Spleen (tissue), 13 donors: ENCODE measurements at places on chromosomes 5 and 9.

DNA sequence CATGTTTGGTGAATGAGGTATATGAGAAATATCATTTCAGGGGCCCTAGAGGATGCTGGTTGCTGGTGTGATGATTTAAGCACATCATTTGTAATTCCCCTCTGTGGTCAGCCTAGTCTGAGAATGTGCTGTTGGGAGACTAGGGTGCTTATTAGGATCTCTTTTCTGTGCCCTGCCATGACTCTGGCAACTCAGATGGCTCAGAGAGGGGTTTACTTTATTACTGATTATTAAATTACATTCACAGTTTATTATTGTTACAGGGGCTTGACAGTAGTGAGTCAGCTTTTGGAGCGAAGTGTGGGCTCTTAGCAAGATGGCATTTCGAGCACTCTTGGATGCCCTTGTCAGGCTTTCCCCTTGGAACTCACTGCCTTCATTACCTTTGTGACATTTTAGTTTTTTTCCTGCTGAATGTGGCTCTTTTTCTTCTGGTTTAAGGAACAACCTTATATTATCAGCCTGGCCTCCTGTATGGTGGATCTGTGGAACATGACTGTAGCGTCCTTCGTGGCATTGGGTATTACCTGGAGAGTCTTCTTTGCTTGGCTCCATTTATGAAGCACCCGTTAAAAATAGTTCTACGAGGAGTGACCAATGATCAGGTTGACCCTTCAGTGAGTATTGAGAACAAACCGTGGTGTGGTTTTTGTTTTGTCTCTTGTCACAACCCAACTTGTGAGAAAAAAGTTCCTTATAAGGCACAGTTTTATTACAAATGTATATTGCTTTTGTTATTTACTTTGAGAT is 33.8 kb downstream of the RCL1 start:
- DNase-seq = no peak

DNA sequence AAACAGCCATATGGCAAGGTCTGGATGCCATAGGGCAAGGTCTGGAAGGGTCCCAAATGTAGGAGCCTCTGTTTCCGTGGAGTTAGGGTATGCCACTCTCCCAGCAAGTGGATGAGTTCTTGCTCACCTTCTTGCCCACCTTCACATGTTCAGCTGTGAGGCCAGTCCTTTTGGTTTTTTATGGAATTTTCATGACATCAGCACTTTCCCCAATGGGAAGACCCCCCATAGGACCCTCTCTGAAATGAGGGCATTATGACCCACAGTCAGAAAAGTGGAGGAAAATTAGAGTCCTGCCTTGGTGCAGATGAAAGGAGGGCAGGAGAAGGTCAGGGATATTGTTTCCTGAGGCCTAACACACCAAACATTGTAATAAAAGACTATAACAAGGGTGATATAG is 53.9 kb downstream of the RASA1 start:
- no peak for DNase-seq

- DNase-seq = no peak
Observed at GRCh38 chr5:41842777-41843176, 27.4 kb downstream of the OXCT1 start.

DNA sequence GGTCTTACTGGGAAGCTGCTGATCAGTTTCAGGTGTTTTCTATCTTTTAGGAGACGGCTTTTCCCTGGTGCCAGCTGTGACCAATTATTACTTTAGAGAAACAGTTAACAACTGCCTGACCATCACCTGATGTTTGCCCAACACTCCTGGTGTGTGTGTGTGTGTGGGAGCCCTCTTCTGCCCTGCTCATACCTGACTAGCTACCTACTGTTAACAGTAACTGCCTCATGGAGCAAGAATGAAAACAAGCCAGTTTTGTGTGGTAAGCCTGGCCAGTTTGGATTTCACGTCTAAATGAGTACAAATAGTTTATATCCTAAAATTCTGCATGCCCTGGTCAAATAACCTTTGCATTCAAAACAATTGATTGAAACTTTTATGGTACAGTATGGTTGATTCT is 46.1 kb upstream of the RIOK2 start:
- no peak for DNase-seq

GRCh38 chr5:122121479-122122465 is 7.6 kb upstream of the ZNF474 start:
- no peak for DNase-seq

DNA sequence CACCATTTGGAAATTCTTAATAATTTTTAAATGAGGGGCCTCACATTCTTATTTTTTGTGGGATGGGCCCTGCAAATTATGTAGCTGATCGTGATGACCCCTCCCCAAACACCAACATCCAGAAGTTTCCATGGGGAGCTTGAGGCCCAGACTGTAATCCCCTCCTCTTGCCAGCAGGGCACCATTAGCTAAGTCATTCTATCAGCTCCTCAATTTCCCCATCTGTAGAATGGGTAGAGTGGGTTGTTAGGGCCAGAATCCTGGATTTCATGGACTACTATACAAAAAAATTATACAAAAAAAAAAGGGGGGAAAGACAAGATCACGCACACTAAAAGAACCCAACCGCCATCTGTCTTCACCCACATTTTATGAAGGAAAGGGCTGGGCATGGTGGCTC is 38.4 kb downstream of the SHB start:
- no peak for DNase-seq

GRCh38 chr5:168317521-168318147 is 26.2 kb downstream of the WWC1 start:
- no peak for DNase-seq

DNA sequence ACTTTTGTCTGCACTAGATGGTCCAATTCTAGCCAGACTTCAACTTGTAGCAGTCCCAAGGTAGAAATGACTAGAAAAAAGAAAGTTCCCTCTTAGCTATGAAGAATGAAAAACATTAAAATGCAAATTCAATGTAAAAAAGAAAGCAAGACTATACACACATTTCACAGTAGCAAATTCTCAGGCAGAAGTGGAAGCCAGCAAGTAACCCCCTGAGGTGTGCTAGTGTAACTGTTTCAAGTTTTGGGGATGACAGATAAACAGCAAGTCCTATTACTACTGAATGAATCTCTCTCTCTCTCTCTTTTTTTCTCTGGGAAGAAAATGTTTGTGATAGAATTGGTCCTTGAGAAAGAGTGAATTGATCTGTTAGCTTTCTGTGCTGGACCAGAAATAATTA is 185.6 kb downstream of the EFNA5 start:
- no peak for DNase-seq

GRCh38 chr5:157732596-157733262 is 1.5 kb downstream of the THG1L start:
- no peak for DNase-seq

GRCh38 chr5:105331558-105331957 is 1769.0 kb upstream of the NUDT12 start:
- DNase-seq = no peak

DNA sequence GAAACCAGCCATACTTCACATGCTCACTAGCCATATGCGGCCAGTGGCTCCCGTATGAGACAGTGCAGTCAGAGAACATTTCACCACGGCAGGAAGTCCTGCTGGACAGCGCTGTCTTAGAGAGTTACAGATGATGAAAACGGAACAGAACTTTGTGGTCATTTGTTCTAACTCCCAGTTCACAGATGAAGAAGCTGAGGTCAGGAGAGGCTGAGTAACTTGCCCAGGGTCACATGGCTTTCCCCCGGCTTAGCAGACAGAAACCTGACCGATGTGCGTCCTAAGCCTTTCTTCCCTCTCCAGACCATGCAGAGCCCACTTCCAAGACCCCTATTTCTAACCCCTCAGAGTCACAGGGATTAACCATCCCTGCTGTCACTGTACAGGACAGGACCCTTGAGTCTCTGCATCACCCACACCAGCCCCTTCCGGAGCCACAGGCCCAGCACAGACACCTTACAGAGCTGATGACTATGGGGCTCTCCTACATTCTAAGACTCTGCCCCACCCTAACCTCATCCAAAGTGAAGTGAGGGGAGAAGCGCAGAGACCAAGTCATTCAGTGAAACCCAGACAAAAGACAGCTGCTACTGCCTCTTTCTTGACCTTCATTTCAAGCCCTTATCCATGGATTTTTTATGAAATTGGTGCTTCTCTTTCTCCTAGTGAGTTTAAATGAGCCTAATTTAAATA is 86.9 kb downstream of the PTPN3 start:
- no peak for DNase-seq

DNA sequence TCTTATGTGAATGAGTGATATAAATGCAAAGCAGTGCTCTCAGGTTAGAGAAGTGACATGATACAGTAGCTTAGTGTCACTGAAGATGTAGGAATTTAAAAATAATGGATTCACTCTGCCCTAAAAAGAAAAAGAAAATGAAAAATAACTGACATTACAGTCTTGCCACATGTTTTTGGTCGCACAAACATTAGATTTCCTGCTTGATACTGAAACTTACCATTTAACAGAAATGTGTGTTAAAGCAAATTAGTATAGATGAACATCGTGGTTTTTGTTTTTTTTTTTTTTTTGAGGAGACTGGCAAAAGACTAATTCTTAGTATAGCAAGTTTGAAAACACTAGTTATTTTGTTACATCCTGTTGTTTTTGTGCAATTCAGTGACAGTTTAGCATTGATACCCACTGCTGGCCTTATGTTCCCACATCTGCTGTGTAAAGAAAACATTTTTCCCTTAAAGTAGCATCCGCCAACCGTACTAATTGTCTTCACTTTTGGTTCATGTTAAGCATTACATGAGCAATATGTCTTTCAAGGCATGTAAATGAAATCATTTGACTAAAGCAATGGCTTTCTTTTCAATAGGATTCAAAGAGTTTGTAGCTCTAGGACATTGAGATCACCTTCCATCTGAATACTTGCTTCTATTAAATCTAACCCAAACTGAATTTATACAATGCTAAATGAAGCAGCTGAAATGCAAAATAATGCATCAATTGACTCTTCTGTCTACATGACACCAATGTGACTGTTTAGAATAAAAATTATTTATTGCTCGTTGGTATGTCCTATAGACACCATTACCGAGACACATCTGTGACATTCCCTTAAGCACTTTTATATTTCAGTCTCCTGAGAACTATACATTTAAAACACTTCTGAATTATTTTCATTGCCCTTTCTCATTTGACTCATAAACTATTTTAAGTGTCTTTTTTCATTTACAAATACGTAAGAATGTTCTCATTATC is 859.1 kb downstream of the MAT2B start:
- no peak for DNase-seq

GRCh38 chr5:16326137-16326536 is 139.5 kb downstream of the ZNF622 start:
- DNase-seq = no peak

GRCh38 chr5:142785206-142785605 is 15.0 kb downstream of the ARHGAP26 start:
- DNase-seq = no peak

DNA sequence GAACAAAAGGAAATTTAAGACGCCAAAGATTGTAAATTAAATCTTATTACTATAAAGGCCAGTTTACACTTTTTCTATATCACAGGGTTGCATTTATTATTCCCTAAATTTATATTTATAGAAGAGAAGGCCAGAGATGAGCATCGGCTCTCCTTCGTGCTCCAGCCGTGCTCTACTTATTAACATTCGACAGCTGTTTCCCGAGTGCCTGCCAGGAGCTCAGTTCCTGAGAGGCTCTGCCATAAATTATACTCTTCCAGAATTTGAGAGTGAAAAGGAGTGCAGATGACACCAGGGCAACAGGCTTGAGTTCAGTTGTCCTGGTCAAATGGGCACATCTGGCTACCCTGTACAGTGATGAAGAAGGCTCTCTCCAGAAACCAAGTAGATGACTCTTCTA is 70.1 kb downstream of the PCSK5 start:
- DNase-seq = no peak

- no peak for DNase-seq
Observed at GRCh38 chr9:11142965-11143738, 530.4 kb upstream of the PTPRD start.

- no peak for DNase-seq
Observed at GRCh38 chr9:112881331-112881730, 9.3 kb downstream of the SLC46A2 start.

DNA sequence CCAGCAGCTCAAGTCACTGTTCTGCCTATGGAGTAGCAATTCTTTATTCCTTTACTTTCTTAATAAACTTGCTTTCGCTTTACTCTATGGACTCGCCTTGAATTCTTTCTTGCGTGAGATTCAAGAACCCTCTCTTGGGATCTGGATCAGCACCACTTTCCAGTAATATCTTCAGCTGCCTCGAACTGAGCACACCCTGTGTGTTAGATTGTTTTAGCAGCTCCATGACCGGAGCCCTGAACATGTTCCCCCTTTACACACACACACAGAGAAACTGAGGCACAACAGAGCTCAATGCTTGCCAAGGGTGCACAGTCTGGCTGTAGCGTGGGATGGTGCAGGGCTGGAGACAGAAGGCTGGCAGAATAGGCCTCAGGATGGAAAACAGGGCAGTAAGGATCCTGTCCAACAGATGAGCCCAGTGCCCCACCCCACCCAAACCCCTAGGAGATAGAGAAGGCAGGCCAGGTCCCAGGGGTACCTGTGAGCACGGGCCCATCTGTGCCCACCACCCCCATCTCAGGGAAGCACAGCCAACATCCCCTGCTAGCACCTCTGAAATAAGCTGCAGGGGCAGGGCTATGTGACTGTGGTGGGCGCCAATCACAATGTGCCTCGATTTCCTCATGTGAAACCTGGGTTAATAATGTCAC is 27.9 kb downstream of the BICD2 start:
- peak; percentile 36 for DNase-seq

- DNase-seq = no peak
Observed at GRCh38 chr9:130942084-130942483, 3.0 kb upstream of the FIBCD1 start.

GRCh38 chr9:82020331-82020730 is 31.8 kb downstream of the SPATA31D1 start:
- DNase-seq = no peak

DNA sequence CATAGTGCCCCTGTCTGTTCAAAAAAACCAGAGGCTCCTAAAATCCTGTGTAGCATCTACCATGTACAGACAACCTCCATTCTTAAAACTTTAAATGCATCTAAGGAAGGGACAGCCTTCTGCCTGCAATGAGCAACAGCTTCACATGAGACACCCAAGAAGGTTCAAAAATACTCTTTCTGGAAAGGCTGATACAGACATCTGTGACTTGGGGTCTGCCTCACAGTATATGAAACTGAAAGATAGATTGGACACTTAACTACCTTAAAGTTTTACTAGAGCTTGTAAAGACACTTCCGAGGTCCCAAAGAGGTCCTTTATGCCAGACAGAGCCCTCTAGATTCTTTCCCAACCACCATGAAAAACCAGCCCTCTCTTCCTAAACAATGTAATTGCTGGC is 28.2 kb upstream of the CATSPER3 start:
- DNase-seq = no peak

DNA sequence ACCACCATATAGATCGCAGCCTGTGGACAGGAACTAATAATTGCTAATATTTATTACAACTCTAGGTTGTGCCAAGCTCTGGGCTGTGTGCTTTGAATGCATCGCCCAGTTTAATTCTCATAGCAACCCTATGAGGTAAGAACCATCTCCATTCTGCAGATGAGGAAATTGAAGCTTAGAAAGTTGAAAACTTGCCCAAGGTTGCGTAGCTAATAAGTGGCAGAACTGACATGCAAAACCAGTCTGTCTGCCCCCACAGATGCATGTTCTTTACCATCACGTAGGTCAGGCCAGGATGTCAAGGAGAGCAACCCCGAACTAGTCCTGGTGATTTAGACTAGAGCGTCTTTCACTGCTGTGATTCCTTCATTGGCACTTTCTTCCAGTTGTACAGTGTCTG is 15.6 kb downstream of the WWC1 start:
- peak; percentile 18 for DNase-seq
